ENCODE measurements at places on chromosomes 3 and 15.

DNA sequence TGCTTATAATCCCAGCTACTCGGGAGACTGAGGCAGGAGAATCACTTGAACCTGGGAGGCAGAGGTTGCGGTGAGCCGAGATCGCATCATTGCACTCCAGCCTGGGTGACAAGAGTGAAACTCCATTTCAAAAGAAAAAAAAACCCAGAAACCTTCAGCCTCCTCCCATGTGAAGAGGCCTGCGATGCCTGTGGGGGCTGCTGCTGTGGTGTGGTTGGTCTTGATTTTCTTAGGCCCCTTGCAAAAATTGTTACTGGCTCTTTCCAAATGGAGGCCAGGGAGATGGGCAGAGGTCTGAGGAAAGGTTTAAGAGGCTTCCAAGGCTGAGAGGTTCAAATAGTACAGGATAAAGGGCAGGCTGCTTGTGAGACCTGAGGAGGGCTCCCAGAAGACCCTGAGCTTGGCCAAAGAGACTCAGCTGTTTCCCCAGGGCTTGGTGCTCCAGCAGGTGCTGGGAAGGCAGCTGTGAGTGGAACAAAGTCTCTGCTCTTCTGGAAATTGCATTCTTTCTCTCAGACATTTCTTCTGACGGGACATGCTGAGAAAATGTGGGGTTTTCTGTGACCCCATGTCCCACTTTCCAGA, 18.4 kb downstream of the GCSAM start:
- DNase-seq: no peak

DNA sequence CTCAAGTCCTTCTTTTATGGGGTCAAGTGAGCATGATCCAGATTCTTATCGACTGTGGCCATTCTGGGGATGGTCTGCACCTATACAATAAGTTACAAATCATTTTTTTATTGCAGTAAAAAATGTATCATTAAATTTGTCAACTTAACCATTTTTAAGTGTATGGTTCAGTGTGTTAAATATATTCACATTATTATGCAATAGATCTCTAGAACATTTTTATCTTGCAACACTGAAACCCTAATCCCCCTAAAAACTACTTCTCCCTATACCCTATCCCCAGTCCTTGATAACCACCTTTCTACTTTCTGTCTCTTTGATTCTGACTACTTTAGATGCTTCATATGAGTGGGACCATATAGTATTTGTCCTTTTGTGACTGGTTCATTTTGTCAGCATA, 10.4 kb upstream of the BOC start:
- no peak for DNase-seq

DNA sequence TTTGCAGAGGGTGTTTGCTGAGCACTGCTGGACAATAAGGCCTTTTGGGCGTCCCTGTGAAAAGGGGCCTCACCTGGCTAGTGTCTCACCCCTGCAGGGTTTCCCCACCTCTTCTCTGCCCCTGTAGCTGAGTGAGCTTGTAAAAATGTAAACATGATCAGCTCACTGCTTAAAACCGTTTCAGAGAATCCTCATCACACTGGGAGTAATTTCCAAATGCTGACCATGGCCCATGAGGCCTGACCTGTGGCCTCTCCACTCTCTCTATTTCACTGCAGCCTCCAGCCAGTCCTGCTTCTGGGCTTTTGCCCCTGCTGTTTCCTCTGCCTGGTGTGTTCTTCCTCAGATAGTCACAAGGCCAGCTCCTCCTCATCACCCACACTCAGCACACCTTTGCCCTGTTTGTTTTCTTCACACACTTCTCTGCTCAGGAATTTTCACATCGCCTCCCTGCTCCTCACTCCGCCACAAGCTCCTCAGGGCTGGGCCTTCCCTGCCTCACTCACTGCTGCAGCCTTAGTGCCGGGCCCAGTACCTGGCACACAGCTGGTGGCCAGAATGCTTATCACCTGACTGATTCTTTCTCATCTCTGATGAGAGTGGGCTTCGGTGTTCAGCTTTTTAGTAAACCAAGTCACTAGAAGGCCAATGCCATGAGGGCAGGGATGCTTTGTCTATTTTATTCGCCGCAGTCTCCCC, 79.3 kb upstream of the SEC13 start:
- DNase-seq: no peak

DNA sequence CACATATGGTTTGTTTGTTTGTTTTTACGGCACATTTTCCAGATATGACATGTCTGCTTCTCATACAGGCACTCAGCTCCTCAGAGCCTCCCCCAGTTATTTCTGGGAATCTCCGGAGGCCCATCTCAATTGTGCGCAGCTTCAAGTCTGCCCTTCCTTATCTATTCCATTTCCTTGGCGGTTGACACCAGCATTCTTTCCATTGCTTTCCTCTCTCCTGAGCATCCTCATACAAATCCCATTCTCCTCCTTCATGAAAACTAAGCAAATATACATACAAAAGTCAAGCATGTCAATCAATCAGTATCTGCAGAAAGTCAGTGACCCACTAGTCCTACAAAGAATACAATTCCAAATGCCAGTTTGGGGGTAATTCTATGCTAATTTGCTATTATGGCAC, 166.7 kb downstream of the SQOR start:
- DNase-seq: no peak

GRCh38 chr3:52532838-52533622, 627 bp downstream of the NT5DC2 start:
- no peak for DNase-seq

DNA sequence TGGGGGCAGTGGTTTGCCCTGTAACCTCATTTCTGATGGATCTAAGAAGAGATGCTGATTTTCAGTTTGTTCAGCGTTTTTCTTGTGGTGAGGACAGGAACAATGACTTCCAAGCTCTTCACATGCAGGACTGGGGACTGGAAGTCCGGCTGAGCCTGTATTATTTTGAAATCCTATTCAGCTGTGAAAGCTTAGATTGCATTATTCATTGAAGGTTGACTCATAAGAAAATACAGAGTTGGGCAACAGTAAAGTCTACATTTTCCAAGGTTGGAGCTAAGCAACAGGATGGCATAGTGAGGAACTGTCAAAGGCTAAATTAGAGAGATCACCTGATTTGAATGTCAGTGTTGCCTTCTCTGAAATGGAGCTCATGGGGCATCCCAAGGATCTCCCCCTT, 230.9 kb upstream of the FEZF2 start:
- DNase-seq: no peak

GRCh38 chr3:129052675-129053074, 7.9 kb upstream of the GP9 start:
- DNase-seq: no peak
